ENCODE measurements at places on chromosomes 5 and 9.

DNA sequence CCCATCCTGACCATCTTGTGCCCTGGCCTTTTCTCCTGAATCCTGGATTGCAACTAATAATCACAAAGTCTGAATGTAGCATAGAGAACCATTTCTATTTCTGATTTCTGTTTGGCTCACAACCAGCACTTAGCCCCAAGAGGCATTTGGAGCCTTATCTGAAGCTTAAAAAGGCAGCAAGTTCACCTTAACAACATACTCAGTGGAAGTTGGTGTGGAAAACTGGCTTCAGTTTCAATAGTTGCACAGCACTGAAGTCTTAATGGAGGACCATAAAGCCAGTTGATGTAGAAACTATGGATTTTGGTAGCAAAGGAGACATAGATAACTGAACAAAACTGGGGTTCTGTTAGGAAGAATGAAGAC is 574.1 kb downstream of the PSAT1 start:
- no peak for DNase-seq

DNA sequence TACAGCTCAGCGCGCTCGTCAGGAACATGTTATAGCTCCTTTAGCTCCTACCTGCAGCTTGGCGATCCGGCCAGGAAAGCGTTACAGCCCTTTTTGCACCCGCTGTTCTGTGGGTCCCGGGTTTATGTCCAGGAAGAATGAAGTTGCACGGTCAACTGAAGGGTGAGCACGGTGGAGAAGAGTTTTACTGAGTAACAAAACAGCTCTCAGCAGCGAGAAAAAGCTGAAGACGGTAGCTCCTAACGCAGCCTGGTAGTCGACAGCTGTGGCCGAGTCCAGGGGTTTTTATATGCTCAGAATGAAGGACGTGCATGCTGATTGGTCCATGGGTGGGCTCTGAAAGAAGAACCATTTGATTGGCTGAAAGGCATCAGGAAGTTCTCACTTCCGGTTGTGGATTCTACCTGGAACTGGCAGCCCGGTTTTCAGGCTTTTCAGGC is 1830.1 kb upstream of the NUDT12 start:
- DNase-seq = no peak

GRCh38 chr5:154547551-154547950 is 69.5 kb upstream of the HAND1 start:
- DNase-seq = no peak

DNA sequence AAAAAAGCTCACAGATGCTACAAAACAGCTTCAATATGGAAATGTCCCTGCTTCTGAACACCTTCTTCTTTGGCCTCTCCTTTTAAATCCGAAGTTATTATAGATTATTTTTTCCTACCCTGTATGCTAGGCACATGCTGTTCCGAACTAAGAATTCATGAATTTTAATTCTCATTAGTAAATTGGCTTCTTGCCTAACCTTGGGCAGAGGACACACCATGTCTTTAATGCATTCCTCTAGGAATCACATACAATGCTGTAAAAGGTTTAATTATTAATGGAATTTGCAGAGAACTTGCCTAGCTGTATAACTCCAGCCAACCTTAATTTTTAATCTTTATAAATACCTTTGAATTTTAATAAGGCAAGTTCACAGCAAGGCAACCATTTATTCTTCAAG is 234.4 kb downstream of the NTRK2 start:
- no peak for DNase-seq

GRCh38 chr9:30932226-30932625 is 1452.2 kb upstream of the ACO1 start:
- DNase-seq = no peak

GRCh38 chr5:35098214-35098613 is 50.5 kb upstream of the AGXT2 start:
- DNase-seq = no peak

- DNase-seq = no peak
Observed at GRCh38 chr9:131835151-131835910, 95.5 kb upstream of the RAPGEF1 start.

GRCh38 chr9:36847781-36848673 is 186.0 kb downstream of the PAX5 start:
- DNase-seq = no peak

DNA sequence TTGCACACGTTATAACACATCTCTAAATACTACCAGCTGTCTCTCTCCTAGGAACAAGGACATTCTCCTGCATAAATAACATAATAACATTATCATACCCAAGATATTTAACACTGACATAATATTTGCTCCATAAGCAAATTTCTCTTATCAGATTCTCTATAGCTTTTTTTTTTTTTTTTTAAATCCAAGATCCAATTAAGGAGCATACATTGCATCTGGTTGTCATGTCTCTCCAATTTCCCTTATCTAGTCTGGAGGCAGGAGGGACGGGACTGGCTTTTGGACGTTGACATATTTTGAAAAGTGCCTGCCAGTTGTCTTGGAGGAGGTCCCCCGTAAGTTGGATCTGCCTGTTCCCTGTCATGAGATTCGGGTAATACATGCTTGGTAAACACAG is 76.6 kb downstream of the RAPGEF1 start:
- no peak for DNase-seq

GRCh38 chr5:141245250-141245717 is at the start of gene PCDHB15:
TSS of gene PCDHB15 (plus strand) at chr5:141245395. CDS start at chr5:141245579, 184 bp downstream.
- no peak for DNase-seq

- no peak for DNase-seq
Observed at GRCh38 chr5:149466457-149466972, 84.7 kb downstream of the CSNK1A1 start.

DNA sequence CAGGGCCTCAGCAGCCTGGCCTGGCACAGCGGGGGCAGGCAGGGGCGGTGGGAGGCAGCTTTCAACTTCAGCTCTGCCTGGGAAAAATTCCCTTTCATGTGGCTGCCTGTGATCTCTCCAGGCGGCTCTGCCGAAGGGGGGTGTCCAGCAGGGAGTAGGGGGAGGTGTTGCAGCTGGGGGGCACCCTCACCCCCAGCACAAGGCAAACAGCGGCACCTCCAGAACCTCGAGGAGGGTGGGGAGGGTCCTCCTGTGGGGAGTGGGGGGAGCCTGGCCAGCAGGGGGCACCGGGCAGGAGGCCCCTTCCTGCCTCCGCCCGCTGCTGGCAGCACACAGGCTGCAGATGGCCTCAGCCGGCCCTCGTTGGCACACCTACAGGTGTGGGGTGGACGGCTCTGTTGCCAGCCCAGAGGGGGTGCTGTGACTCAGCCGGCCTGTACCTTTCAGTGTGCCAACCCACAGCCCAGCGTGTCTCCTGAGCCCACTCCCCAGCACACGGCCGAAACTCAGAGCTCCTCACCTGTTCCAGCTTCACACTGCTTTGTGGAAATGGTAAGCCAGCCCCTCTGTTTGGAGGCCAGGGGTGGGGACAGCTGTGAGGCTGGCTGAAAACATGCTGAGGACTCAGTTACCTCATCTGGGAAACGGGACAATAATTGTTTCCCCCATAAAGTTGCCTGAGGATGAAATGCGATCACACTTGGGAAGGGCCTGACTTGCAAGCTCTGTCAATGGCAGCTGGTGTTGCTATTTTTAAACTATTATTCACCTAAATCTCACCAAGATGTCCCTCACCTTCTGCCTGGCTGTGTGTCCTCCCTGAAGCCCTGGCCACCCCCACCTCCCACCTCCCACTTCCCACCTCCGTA is 37.0 kb downstream of the CXXC5 start:
- no peak for DNase-seq

GRCh38 chr5:68505917-68506860 is 290.6 kb downstream of the PIK3R1 start:
- DNase-seq = no peak

DNA sequence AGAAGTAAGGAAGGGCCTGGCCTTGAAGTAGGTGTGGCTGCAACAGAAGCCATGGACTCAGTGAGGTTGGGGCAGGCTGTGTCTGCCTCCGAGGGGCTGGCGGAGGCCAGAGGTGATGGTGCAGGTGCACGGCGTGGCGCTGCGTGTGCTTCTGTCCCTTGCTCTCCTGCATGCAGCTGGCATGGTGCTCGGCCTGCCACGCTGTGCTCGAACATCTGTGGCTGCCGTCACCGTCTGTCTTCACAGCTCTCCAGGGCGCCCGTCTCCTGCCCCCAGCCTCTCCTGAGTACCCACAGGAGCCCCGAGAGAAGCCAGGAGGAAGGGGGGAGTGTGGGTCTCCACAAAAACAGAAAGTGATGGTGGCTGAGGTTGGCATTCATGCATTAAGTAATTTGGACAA is 193.7 kb downstream of the CACNA1B start:
- no peak for DNase-seq

DNA sequence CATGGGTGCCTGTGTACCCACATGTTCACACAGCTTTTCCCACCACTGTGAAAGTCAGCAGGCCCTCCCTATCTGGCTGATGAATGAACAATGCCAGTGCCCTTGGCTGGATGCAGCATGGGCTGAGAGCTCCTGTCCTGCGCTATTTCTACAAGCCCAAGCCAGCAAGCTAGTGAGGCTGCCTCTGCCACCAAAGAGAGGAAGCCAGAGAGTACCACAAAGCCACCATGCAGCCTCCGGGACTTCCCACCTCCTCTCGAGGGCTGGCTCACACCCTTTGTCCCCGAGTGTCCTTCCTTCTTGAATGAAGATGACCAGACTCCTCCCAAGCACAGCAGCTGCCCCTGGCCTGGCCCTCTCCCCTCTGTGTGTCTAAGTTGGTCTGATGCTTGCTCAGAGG is 76.5 kb downstream of the SH3PXD2B start:
- DNase-seq = no peak

DNA sequence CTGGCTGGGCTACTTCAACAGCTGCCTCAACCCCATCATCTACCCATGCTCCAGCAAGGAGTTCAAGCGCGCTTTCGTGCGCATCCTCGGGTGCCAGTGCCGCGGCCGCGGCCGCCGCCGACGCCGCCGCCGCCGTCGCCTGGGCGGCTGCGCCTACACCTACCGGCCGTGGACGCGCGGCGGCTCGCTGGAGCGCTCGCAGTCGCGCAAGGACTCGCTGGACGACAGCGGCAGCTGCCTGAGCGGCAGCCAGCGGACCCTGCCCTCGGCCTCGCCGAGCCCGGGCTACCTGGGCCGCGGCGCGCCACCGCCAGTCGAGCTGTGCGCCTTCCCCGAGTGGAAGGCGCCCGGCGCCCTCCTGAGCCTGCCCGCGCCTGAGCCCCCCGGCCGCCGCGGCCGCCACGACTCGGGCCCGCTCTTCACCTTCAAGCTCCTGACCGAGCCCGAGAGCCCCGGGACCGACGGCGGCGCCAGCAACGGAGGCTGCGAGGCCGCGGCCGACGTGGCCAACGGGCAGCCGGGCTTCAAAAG is 36.9 kb upstream of the TTC1 start:
- DNase-seq = no peak

DNA sequence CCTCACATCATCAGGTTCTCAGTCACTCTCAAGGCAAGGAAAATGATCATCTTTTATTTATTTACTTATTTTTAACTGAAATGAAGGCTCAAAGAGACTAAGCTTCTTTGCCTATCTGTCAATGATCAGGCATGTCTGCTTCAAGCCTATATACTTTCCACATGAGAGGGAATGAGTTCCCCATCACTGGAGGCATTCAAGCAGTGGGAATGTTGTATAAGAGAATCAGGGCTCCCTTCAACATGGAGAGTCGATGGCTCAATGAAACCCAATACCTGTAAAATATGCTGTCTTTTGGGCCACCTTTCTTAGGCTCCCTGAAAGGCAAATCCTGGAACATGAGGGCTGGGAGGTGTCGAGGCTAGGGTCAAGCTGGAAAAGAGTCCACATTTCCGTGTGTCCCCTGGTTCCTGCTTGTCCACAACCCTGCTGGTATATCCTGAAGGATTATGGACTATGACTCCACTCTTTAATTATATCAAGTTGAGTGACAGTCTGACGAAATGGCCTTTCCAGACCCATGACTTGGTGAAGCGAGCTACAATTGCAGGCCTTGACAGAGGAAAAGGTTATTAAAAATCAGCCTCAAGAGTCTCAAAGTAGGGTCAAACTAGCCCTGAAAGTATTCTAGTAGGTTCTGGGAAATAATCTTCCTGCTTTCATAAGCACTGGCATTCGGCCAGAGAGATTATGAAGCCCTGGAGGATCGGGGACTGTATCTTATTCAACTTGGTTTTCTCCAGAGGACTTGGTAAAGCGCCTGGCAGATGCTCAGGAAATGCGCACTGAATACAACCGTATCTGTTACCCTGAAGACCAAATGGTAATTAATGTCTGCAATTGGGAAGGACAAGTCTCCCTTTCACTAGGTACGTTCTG is 145.9 kb upstream of the TBC1D2 start:
- DNase-seq = no peak

- DNase-seq = no peak
Observed at GRCh38 chr9:61668846-61669245, 479.0 kb downstream of the SPATA31A7 start.

DNA sequence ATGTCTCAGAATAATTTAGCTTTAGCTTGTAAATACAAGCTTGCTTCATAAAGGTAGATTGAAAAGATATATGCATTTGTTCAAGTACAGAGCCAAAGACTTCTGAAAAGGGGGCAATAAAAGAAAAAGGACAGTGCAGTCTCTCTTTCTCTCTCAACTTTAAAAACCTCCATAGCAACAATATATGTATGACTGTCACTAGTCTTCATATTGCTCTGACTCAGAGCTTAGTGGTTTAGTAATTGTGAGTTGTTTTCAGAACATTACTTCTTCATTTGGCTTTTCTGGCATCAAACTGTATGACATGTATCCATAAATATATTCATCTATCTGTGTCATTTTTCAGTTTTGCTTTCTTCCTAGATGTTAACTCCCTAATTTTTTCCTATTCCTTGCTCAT is 194.6 kb upstream of the KIF2A start:
- DNase-seq = no peak

GRCh38 chr9:116237456-116237855 is 83.9 kb downstream of the PAPPA start:
- DNase-seq = no peak

GRCh38 chr5:74916831-74917710 is 50.9 kb upstream of the FAM169A start:
- no peak for DNase-seq

GRCh38 chr5:14246350-14247053 is 103.4 kb downstream of the TRIO start:
- DNase-seq = no peak

DNA sequence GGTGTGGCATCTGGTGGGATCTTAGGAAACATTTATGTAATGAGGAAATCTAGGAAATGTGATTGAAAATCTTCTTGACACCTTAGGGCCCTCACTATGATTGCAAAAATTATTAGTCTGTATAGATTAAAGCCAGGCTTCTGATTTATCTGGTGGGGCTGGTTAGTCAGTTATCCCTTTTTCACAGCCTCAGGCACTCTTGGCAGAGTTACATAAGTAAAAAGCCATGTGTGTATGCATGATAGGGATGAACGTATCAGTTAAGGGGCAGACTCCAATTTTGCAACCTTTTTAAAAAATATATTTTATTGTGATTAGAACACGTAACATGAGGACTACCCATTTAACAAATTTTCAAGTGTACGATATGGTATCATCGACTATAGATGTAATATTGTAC is 30.6 kb upstream of the RAB14 start:
- DNase-seq = no peak

DNA sequence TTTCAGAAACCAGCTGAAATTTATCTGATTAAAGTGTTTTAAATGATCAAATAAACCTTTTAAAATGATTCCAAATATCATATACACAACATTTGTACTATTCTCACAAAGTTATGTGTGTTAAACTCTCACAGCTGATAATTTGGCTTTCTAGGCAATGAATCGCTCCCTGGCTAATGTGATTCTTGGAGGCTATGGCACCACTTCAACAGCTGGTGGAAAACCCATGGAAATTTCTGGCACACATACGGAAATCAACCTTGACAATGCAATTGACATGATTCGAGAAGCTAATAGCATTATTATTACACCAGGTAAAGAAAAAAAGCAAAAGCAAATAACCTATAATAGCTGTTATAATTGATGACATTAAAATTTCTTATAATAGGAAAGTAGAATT is 72.4 kb downstream of the NNT start:
- DNase-seq = no peak

GRCh38 chr9:85987236-85987635 is 46.3 kb downstream of the NAA35 start:
- DNase-seq = no peak

Data from stimulated activated CD8-positive, alpha-beta memory T cell treated with anti-CD3 and anti-CD28 coated beads, Interleukin-7, amount 100 ng/mL, for 4 hours (primary cell).